Suppressor macrophage treated with lipopolysaccharide for 4 hours (primary cell): ENCODE measurements at places on chromosomes 12 and 14.

DNA sequence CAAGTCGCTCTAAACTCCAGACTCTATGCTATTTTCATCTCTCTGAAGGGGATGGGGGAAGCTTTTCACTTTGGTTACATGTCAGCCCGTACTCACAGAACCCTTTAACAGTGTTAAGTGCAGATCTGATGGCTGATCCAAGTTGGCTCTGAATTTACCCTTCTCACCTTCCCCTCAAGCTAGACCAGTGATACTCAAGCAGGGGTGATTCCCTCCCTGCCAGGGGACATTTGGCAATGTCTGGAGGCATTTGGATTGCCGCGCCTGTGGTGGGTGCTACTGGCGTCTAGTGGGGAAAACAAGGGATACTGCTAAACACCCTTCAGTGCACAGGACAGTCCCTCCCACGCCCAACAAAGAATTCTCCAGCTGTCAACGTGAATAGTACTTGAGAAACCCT, 6.0 kb upstream of the TEX52 start:
- no peak for DNase-seq

DNA sequence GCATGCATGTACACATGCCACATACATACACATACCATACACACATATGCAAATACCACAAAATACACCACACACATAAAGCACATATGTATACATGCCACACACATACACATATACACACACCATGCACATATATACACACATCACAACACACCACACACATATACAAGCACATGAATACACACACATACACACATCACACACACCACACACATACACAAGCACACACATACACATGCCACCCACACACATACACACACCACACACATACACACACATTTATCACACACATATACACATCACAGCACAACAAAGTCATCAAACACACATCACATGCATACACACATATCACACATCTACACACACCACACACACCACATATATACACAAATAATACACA, 1108.5 kb downstream of the GALC start:
- DNase-seq: no peak

DNA sequence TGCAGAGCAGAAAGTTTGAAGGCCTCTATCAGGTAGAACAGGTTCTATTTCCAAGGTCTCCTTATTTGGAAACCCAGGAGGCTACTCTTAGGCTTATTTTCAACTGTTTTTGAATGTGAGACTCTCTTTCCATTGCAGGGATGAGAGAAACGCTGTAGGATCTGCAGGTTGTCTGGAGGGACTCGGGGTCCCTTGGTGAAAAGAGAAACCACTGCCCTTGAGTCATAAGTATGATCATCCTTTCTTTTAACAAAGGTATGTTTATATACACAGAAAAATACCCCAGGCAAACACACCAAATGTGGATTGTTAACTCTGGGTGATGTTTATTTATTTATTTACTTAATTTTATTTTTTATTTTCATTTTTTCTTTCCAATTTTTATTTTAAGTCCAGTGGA, 57.8 kb upstream of the MAX start:
- no peak for DNase-seq

DNA sequence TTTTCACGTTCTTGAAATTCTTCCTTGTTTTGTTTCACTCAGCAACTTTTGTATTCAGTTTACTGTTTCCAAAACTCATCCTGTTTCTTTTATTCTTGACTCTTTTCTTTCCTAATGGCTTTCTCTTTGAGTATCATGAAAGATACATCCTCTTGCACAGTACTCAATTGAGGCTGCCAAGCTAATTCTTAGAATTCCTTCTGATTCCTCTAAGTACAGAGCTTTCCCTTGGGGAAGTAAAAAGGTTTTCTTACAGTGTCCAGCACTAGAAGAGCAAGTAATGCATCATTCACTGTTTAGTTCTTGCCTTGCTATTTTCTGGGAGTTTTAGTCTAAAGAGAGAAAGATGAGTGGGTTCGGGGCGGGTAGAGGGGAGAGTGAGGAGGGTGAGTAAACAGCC, 154.1 kb downstream of the NEDD1 start:
- DNase-seq: no peak

DNA sequence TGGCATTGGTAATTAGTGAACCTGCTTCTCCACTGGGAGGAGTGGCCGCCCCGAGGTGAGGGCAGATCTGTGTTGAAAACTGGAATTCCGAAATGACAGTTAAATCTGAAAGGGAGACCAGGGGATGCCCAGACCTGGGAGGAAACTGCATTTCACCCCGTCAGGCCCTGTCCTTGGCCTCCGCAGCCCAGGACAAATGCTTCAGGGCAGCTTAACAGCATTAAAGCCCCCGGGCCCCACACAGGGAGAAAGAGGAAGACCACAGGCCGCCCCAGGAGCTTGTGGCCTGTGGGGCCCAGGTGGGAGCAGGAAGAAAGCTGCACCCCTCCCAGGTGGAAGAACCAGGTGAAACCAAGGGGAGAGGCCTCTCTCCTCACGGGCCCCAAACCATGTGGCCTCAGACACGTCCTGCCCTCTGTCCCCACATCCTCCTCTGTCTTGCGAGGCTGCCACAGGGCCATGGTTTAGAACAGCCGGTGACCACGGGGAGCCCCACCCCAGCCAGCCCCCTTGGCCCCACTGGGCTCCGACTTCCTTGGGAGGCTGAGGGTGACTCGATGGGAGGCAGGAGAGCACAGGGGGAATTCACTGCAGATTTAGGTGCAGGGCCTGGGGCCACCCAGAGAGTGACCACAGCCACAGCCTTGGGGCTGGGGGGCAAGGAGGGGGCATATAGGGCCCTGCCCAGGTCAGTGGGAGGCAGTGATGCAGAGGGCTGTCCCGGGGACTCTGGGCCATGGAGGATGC, 265.4 kb downstream of the ADGRD1 start:
- DNase-seq: no peak

DNA sequence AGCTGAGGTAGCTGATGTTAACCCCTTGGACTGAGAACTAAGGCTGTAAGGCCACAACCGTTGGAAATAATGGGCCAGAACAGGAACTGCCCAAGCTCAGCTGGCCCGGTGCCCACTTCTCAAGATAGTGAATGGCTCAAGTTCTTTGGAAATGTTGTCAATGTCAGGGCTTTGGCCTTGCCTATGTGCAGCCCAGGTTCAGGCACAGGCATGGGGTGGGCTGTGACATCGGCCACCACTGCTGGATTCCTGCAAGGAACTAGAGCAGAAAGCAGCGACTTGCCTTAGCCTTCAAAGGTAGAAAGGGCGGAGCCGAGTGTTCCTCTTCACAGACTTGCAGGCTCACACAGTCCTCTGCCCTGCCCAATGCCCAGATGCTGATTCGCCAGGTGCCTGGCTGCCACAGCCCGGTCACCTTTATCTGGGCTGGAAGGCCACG, 291.2 kb downstream of the ZFP36L1 start:
- peak; percentile 23 for DNase-seq

- no peak for DNase-seq
Measured at GRCh38 chr12:71642264-71642663, 21.4 kb downstream of the ZFC3H1 start.

DNA sequence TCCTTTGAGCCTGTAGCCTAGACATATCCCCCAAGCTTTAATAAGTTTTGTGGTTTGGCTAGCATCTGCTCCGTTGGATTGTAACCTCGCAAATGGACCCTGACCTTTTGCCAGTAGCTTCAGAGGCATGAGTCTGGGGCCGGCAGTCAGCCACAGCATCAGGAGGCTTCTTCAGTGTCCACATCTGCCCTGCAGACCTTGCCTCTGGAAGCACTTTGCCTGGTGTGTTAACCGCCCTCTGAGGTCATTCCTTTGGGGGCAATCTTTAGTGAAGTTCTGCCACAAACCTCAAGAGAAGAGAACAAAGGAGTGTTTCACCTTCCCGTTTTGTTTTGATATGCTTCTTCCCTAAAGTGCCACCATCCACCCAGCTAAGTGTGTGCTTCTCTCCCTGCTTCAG, 71.4 kb downstream of the GNS start:
- DNase-seq: no peak

- no peak for DNase-seq
Measured at GRCh38 chr14:63182968-63183367, 21.3 kb upstream of the RHOJ start.

GRCh38 chr12:117294189-117294603, 67.2 kb downstream of the NOS1 start:
- no peak for DNase-seq

- DNase-seq: no peak
Measured at GRCh38 chr12:53950789-53951576, 3.7 kb upstream of the HOXC12 start.

DNA sequence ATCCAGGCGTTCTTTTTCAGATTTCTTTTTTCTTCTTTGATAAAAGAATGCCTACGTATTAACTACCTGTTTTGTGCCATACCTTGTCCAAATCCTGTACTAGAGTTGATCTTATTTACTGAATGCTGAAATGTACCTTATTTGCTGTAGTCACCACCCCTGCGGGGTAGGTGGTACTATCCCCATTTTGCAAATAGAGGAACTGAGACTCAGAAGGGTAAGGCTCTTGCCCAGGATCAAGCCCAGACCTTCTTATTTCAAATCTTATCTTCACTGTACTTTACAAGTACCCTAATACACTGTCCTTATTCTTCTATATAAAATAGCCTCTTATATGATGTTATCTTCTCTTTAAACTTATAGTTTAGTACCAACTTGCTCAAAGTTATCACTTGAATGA, 206.5 kb downstream of the SLC41A2 start:
- no peak for DNase-seq

DNA sequence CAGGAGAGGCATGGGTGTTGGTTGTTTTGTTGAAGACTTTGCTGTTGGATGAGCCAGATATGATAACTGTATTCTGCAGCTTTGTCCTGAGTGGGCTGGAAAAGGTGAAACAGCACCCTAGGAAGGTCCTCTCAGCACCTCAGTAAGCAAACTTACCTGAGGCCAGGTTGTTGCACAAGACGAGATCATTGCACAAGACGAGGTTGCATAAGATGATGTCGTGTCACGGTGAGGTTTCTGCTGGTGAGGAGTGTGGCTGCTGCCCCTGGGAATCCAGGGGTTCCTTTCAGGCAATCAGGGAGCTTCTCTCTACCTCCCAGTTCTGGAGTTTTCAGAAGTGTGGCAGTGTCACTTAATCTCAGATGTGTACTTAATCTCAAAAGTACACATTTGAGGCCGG, 85.6 kb downstream of the GLT1D1 start:
- DNase-seq: no peak

GRCh38 chr12:26941215-26941594, 2.9 kb downstream of the FGFR1OP2 start:
- DNase-seq: no peak

- DNase-seq: no peak
Measured at GRCh38 chr14:22547948-22548750, 40.9 kb downstream of the DAD1 start.

DNA sequence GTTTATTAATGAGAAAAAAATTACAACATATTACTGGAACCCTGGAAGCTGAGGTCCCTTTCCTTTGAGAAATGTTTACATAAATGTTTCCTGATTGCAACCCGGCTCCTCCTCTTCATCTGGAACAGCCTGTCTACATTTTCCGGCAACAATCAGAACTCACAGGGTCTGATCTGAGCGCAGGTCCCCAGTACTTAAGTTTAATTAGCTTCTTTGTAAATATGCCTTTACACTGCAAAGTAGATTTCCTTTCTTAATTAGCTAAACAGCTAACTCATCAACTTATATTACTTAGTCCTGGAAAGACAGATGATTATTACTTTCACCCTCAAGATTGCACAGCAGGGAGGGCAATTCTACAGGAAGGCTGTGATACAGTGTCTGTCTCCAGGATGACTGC, 213.0 kb downstream of the MON2 start:
- DNase-seq: no peak

- DNase-seq: no peak
Measured at GRCh38 chr12:118866346-118866745, 115.0 kb upstream of the SRRM4 start.

DNA sequence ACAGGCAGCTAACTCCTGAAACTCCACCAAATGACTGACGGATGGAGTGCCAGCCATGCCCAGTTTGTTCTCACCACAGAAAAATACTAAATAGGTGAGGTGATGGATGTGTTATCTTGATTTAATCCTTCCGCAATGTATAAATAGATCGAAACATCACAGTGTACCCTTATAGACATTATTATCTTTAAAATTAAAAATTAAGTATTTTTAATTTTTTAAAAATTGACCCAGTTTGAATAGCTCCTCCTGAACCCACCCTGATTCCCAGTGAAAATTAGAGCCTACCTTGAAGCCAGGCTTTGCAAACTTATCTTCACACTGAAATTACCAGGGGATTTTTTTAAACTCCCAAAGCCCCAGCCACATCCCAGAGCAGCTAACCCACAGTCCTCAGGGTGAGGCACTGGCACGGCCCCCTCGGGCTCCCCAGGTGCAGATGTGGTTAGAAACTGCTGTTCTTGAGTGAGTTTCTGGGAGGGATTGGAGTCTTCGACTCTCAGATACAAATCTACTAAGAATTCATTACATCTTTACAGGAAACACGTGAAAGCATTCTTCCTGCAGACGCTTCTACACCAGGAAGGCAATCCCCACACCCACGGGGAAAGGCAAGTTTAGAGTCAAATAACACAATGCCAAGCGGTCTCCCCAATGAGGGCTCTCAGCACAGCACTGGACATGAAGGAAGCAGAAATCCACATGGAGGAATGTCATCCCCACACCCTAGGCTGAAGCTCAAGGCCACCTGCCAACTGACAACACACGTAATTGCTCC, 126.4 kb downstream of the RIMBP2 start:
- DNase-seq: no peak

DNA sequence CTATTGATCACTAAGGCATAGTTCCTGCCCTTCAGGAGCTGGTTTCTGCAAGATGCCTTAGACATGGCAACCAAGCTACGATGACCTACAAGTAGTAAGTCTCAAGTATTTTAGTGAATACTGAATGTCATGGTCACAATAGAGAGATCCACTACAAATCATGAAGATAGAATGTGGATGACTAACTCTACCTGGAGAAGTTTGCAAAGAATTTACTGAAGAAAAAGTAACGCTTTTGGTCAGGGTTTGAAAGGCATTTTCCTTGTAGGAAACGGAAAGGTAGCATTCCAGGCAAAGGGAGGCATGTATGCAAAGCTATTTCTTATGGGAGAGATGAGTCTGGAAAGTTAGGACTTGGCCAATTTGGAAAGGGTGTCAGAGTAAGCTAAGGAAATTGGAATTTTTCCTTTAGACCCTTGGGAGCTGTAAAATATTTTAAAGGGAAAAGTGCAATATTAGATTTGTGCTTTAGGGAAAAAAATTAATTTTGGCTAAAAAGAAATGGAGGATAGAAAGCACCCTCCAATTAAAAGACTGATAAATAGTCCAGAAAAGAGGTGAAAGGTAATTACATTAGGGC, 377.5 kb downstream of the EGLN3 start:
- DNase-seq: no peak

- DNase-seq: peak; percentile 43
Measured at GRCh38 chr14:35215110-35215813, 76.9 kb upstream of the PSMA6 start.

GRCh38 chr12:113339540-113339939, 4.6 kb upstream of the SLC8B1 start:
- no peak for DNase-seq

DNA sequence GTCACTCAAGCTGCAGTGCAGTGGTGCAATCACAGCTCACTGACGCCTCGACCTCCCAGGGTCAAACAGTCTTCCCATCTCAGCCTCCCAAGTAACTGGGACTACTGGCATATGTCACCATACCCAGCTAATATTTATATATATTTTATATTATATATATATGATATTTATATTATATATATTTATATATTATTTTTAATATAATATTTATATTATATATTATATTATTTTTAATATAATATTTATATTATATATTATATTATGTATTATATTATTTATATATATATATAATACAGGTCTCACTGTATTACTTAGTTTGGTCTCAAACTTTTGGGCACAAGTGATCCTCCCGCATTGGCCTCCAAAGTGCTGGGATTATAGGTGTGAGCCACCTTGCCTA, 9.4 kb downstream of the ZNF84 start:
- no peak for DNase-seq
